ENCODE measurements at places on chromosomes 3 and 15.

DNA sequence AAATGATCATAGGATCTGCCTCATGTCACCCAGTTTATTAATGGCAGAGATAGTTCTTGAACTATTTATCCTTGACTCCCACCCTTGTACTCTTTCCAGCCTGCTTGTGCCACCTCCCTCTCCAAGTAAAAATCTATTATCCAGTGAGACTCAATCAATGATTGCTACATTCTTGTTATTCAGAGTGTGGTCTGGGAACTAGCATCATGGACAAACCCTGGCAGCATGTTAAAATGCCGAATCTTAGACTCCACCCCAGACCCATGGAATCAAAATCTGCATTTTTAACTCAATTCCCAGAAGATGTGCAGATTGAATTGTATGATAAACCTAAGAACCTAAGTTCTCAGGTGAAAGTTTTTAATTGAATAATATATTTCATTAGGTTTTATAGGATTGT, 34.7 kb upstream of the PYDC2 start:
- DNase-seq = no peak

DNA sequence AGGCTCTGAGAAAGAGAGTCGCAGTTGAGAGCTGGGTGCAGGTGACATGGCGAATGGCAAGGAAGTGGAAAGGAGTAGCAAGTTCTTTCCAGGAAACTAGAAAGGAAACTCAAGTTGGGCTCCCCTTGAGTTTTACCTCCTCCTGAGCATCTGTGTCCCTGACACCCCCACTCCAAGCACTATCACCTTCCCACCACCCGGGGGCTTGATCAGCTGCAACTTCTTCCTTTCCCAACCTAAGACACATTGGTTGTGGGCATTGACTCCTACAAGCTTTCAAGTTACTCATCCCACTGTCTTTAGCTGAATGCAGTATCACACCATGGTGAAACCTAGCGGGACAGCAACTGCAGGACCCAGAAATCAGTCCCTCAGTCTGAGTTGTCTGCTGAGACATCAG, 256.6 kb upstream of the NR2F2 start:
- no peak for DNase-seq

DNA sequence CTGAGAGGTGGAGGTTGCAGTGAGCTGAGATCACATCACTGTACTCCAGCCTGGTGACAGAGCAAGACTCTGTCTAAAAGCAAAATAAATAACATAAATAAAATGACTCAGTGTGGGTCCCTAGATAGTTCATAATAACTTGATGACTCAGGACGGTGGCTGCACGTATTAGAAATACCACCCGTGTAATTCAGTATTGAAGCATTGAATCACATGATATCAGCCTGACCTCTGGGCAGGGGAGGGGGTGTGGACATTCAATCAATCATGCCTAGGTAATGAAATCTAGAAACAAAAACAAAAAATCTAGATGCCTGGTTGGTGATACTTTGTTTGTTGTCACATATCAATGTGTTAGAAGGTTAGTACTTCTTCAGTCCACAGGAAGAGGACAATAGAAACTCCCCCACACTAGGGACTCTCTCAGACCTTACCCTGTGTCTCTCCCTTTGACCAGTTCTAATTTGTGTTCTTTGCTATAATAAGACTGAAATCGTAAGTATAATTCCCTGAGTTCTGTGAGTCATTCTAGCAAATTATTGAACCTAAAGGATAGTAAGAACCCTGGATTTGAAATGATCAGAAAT, 177.3 kb downstream of the GAP43 start:
- DNase-seq = peak; percentile 84

DNA sequence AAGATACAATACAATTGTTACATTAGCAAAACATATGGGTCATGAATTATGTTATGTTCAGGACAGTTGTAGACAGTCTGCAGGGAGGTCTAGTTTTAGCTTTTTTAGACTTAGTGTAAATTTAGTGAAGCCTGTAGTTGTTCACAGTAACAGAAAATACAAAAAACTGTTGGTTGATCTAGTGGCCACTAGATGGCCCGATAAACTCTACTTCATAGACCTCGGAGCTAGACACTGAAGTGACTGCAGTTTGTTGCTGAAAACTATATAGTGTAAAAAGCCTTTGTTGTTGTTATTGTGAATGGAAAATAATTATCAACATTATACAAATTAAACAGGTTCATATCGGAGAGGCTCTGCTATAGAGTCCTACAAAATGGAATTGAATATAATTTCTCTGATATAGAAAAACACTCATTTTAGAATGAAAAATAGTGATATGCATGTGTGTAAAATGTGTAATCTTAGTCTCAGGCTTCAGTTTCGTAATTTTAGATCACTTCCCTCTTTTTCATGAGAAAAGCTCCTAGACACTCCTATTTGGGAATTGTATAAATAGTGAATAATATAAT, 18.3 kb downstream of the MAGEL2 start:
- DNase-seq = no peak

DNA sequence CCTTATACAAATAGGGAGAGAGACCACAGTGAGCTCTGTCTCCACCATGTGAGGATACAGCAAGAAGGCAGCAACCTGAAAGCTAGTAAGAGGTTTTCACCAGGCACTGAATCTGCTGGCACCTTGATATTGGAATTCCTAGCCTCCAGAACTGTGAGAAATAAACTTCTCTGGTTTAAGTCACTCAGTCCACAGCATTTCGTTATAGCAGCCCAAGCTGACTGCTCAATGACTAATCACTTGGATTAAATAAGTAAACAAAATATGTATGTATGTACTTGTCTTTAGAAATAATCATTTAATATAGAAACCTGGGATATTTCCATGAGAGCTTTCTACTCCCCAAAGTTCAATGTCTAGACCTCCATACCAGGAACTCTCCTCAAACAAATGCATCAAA, 162.0 kb downstream of the IMPG2 start:
- DNase-seq = no peak

GRCh38 chr3:183807209-183807728, 18.1 kb downstream of the MAP6D1 start:
- DNase-seq = no peak

DNA sequence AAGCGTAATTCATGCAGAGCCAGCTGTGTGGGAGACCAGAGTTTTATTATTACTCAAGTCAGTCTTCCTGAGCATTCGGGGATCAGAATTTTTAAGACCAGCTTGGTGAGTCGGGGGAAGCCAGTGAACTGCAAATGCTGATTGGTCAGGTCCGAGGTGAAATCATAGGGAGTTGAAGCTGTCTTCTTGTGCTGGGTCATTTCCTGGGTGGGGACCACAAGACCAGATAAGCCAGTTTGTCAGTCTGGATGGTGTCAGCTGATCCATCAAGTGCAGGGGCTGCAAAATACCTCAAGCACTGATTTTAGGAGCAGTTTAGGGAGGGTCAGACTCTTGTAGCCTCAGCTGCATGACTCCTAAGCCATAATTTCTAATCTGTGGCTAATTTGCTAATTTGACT, 228.1 kb upstream of the ATP10A start:
- no peak for DNase-seq

- DNase-seq = no peak
Measured at GRCh38 chr3:167862104-167862730, 126.7 kb downstream of the SERPINI1 start.

- DNase-seq = no peak
Measured at GRCh38 chr15:90059208-90059985, 42.9 kb downstream of the IDH2 start.

- DNase-seq = peak; percentile 58
Measured at GRCh38 chr3:176964661-176965060, 232.6 kb downstream of the TBL1XR1 start.

DNA sequence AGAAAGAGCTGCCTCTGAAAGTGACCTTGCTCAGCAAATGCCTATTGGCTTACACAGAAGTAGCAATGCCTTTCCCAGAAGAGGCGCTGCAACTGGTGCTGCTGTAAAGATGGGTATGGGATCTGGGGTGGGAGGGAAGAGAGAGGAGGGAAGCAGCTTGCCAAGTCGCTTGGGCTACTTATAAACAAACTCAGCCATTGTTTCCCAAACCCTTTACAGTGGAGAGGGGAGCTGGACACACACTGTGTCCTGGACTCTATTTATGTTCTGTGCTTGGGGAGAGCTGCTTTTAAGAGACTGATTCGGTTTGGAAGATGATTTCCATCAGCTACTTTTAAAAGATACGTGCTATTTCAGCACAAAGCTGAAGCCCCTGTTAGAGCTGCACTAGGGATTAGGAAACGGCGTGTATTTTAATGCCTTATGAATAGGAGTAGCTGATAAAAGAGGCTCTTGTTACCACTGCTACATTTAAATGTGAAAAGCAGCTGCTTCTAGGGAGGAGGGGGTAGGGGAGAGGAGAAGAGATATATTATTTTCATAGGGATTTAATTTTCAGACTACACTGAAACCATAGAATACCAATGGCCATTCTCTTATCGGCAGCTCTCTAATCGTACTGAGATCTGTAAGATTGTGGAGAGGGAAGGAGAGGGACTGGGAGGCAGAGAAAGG, 440.6 kb downstream of the MCTP2 start:
- DNase-seq = peak; percentile 57

- no peak for DNase-seq
Measured at GRCh38 chr3:155958676-155959075, 88.2 kb downstream of the GMPS start.

DNA sequence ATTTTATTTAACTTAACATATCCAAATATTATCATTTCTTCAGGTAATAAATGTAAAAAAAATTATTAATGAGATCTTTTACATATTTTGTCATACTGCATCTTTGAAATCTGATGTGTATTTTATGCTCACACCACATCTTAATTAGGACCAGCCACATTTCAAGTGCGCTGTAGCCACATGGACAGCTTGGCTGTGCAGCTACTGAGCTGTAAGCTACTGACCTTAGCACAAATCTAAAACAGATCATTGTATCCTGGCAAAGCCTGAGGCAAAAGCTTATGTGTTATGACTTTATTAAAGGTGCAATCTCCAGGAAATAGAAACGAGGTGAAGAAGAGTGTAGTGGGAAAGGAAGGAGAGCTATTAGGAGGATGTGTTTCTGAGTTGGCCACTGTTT, 126.7 kb upstream of the UBE2E2 start:
- no peak for DNase-seq

- peak; percentile 47 for DNase-seq
Measured at GRCh38 chr3:132180337-132180791, 136.8 kb upstream of the ACP3 start.
